ENCODE measurements at places on chromosomes 16 and 17. TPM values are rescaled to one million over a fixed set of nuclear protein-coding genes. Genes with fewer than 3 reads are reported as not detected.

DNA sequence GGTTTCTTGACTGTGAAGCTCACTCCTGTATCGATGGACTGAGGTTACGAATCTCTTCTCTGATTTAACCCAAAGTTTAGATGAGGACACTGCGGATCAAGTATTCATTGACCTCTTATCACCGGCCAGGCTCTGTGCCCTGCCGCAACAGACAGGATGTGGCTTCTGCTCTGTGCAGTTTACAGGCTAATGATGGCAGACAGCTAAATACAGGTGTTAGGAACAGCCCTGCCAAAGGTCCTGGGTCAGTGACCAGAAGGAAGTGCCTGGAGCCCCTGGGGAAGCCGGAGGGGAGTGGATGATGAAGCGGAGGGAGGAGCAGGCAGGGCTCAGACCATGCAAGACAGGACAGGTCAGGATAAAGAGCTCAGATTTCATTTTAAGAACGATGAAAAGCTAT is 44.4 kb downstream of the HAPSTR1 start:
- H3K36me3 ChIP-seq: no peaks in the 10 kb centered on the region
- peaks cover 7% of the 10 kb centered on the region for H3K4me1 ChIP-seq
- H3K27me3 ChIP-seq: peaks cover 3% of the 10 kb centered on the region
- DNase-seq: peak; percentile 16
- no peak overlapping the region for H3K27ac ChIP-seq

DNA sequence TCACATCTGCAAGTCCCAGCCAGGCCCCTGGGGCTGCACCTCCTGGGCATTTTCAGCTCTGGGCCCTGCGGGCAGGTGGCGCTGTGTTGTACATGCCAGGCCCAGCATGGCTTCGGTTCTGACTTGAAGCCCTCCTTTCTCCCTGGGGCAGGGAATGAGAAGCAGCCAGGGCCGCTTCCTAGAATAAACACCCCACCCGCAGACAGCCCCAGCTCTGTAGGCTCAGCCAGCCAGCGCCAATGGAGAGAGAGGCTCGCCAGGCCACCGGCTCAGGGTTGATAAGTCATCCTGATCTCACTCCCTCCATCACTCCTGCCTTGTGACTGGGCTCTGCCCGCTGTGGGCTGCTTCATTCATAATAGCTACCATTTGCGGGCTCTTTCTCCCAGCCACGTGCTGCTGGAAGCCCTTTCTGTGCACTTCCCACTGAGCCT is 6.0 kb upstream of the GLIS2 start:
- peaks cover 27% of the 10 kb centered on the region for H3K4me1 ChIP-seq
- DNase-seq: no peak
- no peaks in the 10 kb centered on the region for H3K36me3 ChIP-seq
- no peak overlapping the region for H3K4me3 ChIP-seq

DNA sequence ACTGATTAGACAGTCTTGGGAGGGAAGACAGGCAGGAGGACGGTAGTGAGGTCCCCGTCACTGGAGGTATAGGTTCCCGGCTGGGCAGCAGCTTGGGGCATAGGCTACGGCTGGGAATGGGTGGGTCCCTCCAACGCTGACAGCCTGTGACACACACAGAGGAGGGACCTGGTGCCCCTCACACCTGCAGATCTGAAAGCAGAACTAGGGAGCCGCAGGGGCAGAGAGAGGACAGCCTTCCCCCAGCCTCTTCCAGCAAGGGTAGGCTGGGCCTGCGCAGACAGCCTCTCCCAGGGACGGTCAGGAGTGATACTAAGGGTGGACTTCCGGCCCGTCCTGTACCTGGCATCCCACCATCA is 2.0 kb downstream of the P2RX1 start:
- H3K4me3 ChIP-seq: no peak overlapping the region
- no peak overlapping the region for H3K27ac ChIP-seq
- no peaks in the 10 kb centered on the region for H3K36me3 ChIP-seq
- no peak for DNase-seq
- H3K27me3 ChIP-seq: no peaks in the 10 kb centered on the region

DNA sequence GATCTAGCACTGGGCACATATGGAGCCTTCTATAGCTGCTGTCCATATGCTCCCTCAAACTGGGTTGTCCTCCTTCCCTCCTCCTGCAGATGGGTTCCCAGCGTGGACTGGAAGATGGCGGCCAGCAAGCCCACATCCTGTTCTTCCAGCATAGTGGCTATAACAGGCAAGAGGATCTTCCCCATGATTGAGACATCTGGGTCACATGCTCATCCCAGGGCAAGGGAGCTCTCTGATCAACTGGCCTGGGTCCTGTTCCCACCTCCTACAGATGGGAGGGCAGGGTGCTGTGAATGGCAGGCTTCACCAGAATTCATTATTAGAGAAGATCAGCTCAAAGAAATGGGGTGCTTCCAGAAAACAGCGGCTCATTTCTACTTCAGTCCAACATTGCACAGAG is 210.2 kb downstream of the PARN start:
- no peak for DNase-seq
- no peaks in the 10 kb centered on the region for H3K36me3 ChIP-seq
- H3K27me3 ChIP-seq: no peaks in the 10 kb centered on the region
- H3K4me3 ChIP-seq: no peak overlapping the region
- no peaks in the 10 kb centered on the region for H3K4me1 ChIP-seq

DNA sequence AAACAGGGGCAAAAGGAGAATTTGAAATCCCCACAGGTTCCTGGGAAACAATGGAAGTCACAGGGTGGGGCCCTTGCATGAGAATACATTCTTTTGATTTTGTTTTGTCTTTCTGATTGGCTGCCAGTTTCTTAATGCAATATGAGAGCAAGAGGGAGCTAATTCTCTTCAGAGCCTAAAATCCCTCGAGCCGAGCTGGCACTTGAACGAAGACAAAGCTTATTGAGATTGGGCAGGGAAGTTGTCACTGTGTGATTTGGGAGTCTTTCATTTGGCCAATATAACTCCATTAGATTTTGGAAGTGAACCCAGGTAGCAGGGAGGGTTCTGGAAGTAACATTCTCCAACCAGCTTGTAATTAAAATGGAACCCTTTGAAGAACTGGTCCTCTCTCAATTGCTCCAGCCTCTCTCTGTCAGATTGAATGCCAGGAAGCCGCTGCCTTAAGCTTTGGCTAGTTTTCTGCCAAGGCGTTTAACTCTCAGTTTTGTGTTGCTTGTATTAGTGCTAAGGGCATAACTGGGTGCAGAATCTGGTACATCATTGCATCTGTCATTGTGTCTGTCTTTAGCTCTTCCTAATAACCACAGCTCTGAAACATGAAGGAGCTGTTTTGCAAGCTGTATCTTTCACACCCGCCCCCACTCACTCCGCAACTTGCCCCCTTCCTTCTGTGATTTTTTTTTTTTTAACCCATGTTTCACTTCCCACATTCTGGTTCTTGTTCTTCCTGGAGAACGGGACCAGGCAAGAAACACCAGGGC is 272.0 kb downstream of the MAF start:
- DNase-seq: no peak
- no peaks in the 10 kb centered on the region for H3K27me3 ChIP-seq
- no peak overlapping the region for H3K4me3 ChIP-seq

GRCh38 chr16:86680661-86681030 is 102.3 kb downstream of the FOXL1 start:
- no peak overlapping the region for H3K4me3 ChIP-seq
- H3K27ac ChIP-seq: no peak overlapping the region

- H3K4me3 ChIP-seq: peak overlapping the region; percentile 47
- H3K4me1 ChIP-seq: peaks cover 86% of the 10 kb centered on the region
- no peaks in the 10 kb centered on the region for H3K36me3 ChIP-seq
- peaks cover 16% of the 10 kb centered on the region for H3K27me3 ChIP-seq
These were observed 56.5 kb upstream of the CIBAR2 start for GRCh38 chr16:85168732-85169256.

Gene FAM20A
- total RNA-seq: 6.4 TPM

Gene FA2H
- total RNA-seq: 6.8 TPM

Gene TBC1D3C
- not detected for total RNA-seq
